Activated CD4-positive, alpha-beta T cell treated with anti-CD3 and anti-CD28 coated beads, Interleukin-2, Interleukin-4, amounts not matched to agents 100 ng/mL and 50 ng/mL, durations not matched to agents 16 hours and 8 hours (primary cell): ENCODE measurements at places on chromosomes 4 and X.
A peak's percentile ranks its signal among the peaks of the same experiment; 100 is the strongest.

GRCh38 chrX:68789966-68790365 lies 38.9 kb upstream of the EFNB1 start:
- DNase-seq, result no peak

DNA sequence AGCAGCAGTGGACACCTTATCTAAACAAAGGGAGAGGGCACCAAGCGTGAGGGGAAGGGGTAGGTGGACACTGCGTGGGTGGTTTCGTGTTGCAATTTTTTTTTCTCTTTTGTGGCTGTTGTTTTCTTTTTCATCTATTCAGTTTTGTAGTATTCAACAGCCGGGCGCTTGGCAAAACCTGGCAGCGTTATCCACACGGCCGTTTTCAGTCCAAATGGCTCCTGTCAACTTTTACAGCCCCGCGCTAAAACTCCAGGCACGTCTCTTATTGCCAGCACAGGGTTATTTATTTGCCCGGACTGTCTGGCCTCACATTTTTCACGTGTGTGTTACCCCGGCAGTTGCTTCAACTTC lies 192.2 kb downstream of the BCOR start:
- DNase-seq, result no peak

DNA sequence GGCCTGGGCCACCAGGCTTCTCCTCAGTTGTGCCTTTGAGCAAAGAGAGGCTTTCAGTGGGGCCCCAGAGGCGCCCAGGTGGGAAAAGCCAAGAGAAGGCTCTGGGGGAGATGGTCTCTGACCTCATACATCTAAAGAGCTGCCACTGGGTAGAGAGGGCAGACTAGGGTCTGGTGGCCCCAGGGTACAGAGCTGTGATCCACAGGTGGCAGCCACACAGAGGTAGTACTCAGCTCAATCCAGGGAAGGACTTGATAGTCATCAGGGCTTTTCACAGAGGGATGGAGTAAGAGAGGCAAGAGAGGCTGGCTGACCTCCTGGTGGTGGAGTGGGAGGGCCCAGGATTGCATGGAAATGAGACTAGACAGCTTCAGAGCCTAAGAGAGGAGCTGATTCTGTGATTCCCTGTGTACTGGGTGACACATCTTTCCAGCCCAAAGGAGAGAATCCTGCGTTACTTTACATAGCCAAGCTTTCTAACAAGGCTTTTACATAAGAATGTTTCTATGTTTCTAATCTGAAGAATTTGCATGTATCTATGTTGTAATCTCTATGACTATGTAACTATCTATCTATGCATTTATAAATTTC lies 53.2 kb upstream of the PJA1 start:
- DNase-seq, result no peak

DNA sequence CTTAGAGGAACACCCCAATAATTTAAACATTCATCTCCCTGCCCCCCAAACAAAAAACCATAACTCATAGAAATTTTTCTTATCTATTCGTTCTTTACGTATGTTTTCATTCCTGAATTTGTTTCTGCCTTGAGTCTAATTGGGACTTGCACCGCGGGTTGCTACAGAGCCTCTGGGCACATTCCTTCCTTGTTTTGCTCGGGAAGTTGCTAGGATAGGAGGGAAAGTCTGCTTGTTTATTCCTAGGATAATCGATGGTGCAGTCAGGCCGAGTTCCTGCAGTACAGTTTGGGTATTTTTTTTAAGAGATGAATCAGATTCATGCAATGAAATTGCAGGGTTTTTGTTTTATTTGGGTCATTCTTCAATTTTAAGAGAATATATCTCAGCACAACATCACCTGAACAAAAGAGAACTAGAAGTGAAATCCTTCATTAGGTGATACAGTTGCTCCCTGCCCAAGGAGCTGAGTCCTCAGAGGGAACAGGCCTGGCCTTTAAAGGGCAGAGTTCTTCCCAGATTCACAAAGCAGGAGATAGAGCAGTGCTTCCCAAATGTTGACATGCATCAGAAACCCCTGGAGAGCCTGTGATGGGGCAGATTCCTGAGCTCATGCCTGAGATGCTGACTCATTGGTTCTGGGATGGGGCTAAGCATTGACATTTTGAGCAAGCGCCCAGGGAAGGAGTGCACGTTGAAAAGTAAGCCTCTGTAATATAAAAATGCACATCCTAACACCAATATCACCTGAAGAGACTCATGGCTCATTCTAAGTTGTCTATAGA lies 114.9 kb upstream of the FAM9B start:
- DNase-seq, result no peak

- DNase-seq, result peak; percentile 61
Measured at GRCh38 chr4:42519803-42520417, 122.6 kb downstream of the SHISA3 start.

- DNase-seq, result no peak
Measured at GRCh38 chr4:70239884-70240591, 2.4 kb upstream of the CSN3 start.

DNA sequence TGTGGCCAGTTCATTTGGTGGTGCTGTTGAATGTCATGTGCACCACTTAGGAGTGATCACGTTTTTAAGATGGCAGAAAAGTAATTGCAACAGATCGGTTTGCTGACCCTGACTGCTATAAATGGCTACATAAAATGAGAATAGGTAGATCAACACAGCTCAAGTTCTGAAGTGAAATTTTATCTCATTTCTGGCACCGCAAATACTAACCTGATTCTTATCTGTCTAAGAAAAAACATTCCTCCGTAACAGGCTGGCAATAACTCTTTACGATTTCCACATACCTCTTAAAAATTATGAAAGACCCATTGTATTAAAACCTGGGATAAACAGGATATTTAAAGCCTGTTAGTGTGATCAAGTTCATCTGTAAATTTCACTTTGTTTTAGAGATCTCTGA lies 387.5 kb downstream of the PDGFC start:
- DNase-seq, result no peak

DNA sequence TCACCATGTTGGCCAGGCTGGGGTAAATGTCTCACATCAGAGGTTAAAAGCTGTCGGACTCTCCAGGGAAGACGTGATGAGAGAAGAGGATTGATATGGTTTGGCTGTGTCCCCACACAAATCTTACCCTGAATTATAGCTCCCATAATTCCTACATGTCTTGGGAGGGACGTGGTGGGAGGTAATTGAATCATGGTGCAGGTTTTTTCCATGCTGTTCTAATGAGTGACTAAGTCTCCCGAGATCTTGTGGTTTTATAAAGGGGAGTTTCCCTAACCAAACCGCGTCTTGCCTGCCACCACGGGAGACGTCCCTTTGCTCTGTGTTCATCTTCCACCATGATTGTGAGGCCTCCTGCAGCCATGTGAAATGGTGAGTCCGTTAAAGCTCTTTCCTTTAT lies 64.4 kb downstream of the ASMT start:
- peak; percentile 24 for DNase-seq

GRCh38 chr4:156594624-156595023 lies 377.0 kb downstream of the PDGFC start:
- DNase-seq, result no peak

- DNase-seq, result no peak
Measured at GRCh38 chr4:138910914-138911336, 104.7 kb upstream of the NOCT start.

DNA sequence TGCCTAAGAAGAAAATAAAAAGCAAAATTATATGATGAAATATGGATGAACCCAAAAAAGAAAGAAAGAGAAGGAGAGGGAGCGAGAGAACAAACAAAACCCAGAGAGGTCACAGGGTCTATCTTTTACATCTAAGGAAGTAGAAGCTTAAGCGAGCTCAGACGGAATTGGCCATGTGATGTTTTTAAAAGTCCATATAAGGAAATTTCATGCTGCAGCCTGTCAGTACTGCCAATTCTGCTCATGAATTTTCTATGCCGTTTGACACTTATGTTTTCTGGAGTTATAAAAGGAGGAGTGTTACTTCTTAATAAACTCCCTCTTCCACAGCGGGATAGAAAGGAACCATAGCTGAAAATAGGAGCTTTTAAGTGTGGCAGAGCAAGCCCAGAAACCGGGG lies 32.9 kb upstream of the DCX start:
- DNase-seq, result no peak

GRCh38 chr4:40596522-40596921 lies 33.1 kb downstream of the RBM47 start:
- DNase-seq, result no peak

- no peak for DNase-seq
Measured at GRCh38 chr4:148868191-148868590, 426.0 kb upstream of the NR3C2 start.

DNA sequence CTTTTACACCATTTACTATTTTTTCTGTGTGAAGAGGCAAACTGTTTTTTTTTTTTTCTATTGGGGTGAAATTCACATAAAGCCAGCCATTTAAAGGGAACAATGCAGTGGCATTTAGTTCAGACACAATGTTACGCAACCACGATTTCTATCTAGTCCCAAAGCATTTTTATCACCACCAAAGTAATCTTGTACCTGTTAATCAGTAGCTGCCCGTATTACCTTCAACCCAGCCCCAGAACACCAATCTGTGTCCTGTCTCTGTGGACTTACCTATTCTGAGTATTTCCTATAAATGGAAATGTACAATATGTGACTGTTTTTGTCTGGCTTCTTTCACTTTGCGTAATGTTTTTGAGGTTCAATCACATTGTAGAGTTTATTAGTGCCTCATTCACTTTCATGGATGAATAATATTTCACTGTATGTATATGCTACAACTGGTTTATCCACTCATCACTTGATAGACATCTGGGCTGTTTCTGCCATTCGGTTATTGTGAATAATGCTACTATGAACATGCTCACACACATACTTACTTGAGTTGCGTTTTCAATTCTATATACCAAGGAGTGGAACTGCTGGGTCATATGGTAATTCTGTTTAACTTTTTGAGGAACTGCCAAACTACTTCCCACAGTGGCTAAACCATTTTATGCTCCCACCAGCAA lies 116.2 kb downstream of the CDS1 start:
- DNase-seq, result no peak

DNA sequence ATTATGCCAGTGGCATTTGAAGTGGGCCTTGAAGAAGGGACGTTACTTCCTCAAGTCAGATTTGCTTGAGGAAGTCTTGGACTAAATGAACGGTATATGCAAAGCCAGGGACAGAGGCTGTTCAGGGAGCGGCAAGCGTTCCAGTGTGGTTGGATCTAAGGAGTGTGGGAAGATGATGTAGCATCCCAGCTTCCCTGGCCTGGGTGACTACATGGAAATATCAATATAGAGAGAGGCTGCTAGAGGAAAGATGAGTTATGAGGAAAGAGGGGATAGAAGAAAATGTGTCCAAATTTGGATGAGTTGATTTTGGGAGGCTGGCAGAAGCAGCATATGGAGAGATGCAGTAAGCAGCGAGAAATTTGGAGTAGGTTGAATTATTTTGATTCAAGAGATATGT lies 432.5 kb upstream of the TENM3 start:
- no peak for DNase-seq
